ENCODE measurements at places on chromosomes 12 and 14.

GRCh38 chr14:105069871-105070759 lies 4.9 kb upstream of the GPR132 start:
- no peak for DNase-seq

DNA sequence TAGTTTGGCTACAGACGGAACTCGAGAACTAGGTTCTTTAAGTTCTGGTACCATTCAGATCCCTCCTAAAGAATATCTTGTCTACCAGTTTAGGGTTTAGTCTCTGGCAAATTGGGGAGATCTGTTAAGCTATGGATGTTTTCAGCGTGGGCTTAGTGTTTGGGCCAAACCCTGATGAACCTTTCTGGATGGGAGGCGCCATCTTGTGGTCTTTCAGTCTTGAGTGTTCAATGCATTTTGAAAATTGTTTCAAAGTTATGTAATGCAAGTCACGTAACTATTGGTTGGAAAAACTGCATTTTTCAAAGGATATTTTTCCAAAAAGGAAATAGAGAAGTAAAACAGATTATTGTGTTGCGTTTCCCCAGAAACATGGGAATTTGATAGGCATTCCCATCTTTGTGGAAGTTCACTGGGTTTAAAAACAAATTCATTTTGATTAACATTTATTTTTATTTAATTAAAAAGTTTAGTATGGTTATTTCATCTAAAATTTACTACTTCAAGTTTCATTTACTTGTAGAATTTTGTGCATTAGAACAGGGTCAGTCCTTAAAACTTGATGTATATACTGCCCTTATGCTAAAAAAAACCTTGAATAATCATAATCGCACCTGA lies 169.0 kb downstream of the PRIMA1 start:
- DNase-seq: no peak

DNA sequence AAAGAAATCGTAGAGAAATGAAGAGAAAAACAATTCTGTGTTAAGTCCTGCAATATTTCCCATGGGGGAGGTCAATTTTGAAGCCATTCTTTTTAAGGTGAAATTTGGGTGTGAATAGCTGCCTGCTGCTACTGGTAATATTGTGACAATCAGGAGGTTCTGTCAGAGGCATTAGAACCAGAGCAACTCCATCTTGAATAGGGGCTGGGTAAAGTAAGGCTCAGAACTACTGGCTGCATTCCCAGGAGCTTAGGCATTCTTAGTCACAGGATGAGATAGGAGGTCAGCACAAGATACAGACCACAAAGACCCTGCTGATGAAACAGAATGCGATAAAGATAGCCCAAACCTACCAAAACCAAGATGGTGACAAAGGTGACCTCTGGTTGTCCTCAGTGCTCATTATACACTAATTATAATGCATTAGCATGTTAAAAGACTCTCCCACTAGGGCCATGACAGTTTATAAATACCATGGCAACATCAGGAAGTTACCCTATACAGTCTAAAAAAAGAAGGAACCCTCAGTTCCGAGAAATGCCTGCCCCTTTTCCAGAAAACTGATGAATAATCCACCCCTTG lies 24.8 kb upstream of the MTHFD1 start:
- no peak for DNase-seq

DNA sequence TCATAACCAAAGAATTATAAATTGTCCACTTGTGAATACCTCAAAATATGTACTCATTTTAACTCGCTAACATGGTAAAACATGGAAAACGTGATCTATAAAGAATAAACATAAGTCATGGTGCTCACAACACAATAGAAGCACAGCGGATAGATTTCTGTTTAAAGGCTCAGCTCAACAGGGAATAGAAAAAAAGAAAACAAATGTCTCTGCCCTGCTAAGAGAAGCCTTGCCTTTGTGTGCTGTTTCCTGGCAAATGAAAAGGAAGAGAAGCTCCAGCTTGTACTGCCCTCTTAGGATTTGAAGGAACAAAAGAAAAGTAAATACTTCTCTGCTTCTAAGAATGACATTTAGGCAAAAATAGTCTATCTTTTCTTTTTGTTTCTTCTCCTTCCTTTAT lies 121.0 kb upstream of the KRR1 start:
- no peak for DNase-seq

GRCh38 chr12:15939111-15939510 lies 28.0 kb downstream of the DERA start:
- no peak for DNase-seq

GRCh38 chr12:99505805-99506204 lies 141.7 kb upstream of the GARIN6 start:
- DNase-seq: no peak

DNA sequence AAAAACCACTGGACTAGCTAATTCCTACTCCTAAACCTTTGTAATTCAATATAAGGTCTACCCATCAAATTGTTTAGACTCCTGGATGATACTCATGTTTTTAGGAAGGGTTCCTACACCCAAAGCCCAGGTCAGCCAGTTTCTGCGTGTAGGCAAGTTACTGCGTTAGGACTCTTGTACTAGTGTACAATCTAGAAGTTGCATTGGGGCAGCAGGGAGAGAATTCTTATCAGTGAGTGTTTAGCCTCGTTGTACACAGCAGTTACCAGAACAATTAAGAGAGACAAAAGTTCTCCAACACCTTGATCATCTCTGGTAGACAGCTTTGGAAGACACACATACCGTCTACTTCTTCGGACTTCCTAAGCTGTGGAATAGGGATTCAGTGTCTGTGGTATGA lies 29.2 kb downstream of the FBXL14 start:
- DNase-seq: no peak

- DNase-seq: no peak
Measured at GRCh38 chr12:39752482-39753137, 133.0 kb upstream of the ABCD2 start.

- DNase-seq: no peak
Measured at GRCh38 chr12:29148596-29148910, 525 bp upstream of the FAR2 start.

GRCh38 chr12:71371122-71371521 lies 68.5 kb upstream of the LGR5 start:
- DNase-seq: no peak

- DNase-seq: no peak
Measured at GRCh38 chr12:87216436-87216835, 812.8 kb downstream of the C12orf50 start.

DNA sequence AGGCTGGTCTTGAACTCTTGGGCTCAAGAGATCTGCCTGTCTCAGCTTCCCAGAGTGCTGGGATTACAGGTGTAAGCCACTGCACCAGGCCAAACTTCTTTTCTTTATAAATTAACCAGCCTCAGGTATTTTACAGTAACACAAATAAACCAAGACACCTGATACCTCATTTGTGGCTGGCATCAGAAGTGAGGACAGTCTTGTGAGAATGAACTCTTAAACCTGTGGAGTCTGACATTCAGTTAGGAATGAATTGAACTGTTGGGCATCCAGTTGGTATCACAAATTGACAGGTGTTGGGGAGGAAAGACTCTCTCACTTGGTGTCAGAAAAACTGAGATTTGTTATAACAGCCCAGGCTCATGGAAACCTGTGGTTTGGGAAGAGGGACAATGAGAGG lies 120.5 kb downstream of the DENND5B start:
- DNase-seq: no peak

- DNase-seq: no peak
Measured at GRCh38 chr12:131459773-131460365, 251.0 kb upstream of the SFSWAP start.

DNA sequence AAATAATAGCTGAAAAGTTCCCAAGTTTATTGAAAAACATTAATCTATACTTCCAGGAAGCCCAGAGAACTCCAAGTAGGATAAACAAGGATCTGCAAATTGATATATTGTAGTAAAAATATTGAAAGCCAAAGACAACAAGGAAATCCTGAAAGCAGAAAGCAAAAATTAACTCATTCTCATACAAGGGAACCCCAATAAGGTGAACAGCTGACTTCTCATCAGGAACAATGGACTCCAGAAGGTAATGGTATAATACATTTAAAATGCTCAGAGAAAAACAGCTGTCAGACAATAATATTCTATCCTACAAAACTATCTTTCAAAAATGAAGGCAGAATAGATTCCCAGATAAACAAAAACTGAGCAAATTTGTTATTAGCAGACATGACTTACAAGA lies 138.1 kb upstream of the BMP4 start:
- DNase-seq: no peak

- DNase-seq: no peak
Measured at GRCh38 chr14:65958664-65959562, 527.3 kb upstream of the CCDC196 start.

GRCh38 chr12:29346769-29347421 lies 34.1 kb downstream of the ERGIC2 start:
- DNase-seq: no peak

DNA sequence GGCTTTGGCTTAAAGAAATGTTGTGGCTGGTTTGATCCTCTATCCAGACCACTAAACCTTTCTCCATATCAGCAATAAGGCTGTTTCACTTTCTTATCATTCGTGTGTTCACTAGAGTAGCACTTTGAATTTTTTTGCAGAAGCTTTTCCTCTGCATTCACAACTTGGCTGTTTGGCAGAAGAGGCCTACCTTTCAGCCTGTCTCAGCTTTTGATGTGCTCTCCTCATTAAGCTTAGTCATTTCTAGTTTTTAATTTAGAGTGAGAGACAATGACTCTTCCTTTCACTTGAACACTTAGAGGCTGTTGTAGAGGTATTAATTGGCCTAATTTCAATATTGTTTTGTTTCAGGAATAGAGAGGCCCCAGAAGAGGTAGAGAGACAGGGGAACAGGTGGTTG lies 13.8 kb downstream of the KCNMB4 start:
- DNase-seq: no peak

DNA sequence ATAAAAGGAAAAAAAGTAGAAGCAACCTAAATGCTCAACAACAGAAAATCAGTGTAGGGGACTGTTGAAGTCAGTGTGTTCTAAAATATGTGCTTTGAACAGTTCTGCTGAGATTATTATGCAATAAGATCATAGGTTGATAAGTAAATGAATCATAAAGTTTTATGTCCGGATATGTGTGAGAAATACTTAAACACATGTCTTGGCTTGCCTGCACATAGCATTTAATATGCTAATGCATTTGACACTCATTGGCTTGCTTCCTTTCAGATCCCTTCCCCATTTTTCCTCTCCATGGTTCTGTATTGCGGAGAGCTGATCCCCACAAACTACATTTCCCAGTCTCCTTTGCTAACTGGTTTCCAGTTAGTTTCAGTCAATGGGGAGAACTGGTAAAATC lies 573.8 kb upstream of the TBX3 start:
- no peak for DNase-seq

DNA sequence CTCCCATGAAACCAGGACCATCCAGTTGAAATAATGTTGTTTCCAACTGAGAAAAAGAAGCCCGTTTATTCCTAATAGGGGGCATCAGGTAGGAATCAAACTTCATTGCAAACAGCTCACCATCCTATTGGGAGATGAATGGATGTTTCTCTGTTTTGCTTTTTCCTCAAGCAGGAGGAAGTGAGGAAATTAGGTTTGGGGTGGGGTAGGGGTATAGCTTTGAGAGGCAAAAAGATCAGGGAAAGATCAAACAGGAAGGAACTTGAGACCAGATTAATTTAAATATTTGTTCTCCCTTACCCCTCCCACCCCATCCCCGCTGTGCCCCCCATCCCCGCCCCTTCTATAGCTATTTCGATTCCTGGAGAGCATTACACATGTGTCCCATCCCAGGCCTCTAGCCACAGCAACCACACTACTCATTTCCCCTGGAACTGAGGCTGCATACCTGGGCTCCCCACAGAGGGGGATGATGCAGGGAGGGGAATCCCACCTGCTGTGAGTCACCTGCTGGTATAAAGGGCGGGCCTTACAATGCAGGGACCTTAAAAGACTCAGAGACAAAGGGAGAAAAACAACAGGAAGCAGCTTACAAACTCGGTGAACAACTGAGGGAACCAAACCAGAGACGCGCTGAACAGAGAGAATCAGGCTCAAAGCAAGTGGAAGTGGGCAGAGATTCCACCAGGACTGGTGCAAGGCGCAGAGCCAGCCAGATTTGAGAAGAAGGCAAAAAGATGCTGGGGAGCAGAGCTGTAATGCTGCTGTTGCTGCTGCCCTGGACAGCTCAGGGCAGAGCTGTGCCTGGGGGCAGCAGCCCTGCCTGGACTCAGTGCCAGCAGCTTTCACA lies at the start of gene IL23A:
Gene IL23A (plus strand): TSS at position 577 of the 850 bp plus-strand sequence. CDS start 161 bp downstream, at position 738.
- DNase-seq: peak; percentile 68

DNA sequence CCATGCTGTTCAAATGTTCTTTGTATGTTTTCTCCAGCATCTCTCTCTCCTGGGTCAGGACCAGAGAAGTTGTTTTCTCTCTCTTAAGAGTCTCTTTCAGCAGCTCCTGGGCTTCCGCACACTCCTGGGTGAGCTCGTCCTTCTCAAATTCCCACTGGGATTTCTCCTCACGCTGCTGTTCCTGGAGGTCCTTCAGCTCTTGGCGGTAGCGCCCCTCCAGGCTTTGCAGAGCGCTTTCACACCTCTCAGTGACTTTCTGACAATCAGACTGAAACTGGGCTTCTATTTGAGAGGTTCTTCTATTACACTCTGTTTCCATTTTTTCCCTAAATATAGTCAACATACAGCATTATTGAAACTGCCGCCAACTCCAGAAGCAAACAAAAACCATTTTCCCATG lies 72.7 kb downstream of the NIN start:
- DNase-seq: no peak

- no peak for DNase-seq
Measured at GRCh38 chr12:11827091-11828061, 177.9 kb downstream of the ETV6 start.

DNA sequence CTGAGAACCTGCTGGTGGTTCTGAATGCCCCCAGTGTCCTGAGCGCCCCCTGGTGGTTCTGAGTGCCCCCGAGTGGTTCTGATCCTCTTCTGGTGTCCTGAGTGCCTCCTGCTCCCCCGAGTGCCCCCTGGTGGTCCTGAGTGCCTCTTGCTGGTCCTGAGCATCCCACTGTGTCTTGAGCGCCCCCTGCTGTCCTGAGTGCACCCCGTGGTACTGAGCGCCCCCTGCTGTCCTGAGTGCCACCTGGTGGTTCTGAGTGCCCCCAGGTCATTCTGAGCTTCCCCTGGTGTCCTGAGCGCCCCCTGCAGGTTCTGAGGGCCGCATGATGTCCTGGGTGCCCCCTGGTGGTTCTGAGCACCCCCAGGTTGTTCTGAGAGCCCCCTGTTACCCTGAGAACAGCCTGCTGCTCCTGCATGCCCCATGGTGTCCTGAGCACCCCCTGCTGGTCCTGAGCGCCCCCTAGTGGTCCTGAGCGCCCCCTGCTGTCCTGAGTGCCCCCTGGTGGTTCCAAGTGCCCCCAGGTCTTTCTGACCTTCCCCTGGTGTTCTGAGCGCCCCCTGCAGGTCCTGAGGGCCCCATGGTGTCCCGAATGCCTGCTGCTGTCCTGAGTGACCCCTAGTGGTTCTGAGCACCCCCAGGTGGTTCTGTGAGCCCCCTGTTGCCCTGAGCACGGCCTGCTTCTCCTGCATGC lies 1165.4 kb downstream of the TMEM121 start:
- DNase-seq: peak; percentile 15

- DNase-seq: no peak
Measured at GRCh38 chr14:29503903-29504302, 423.7 kb downstream of the PRKD1 start.

GRCh38 chr12:4119157-4119761 lies 154.3 kb upstream of the CCND2 start:
- no peak for DNase-seq
